ENCODE measurements at places on chromosomes 11 and 22.

- no peak for DNase-seq
Observed at GRCh38 chr11:1682225-1682905, 14.6 kb upstream of the KRTAP5-6 start.

- DNase-seq: no peak
Observed at GRCh38 chr11:9008011-9008550, 4.3 kb upstream of the NRIP3 start.

DNA sequence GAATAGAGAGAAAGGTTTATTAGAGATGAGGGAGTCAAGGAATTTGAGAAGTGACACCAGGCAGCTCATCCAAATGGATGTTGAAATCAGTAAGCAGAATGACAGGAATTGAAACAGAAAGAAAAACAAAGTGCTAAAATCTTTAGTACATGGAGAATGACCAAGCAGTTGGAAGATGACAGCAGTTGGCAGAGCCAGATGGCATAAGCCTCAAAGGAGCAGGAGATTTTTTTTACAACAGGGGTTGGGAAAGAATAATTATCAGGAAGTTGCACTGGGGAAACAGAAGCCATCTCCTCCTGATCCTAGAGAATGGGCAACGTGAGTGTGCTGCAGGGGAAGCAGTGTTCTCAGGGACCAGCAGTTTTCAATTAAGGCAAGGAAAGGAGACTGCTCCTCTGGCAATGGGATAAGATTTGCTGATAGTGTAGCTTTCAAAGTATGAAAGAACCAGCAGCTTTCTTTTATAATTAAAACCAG, 28.9 kb downstream of the RAB39A start:
- no peak for DNase-seq

GRCh38 chr11:3000032-3000961, 8.2 kb upstream of the NAP1L4 start:
- DNase-seq: peak; percentile 21

- no peak for DNase-seq
Observed at GRCh38 chr11:116595305-116595880, 177.4 kb downstream of the BUD13 start.

DNA sequence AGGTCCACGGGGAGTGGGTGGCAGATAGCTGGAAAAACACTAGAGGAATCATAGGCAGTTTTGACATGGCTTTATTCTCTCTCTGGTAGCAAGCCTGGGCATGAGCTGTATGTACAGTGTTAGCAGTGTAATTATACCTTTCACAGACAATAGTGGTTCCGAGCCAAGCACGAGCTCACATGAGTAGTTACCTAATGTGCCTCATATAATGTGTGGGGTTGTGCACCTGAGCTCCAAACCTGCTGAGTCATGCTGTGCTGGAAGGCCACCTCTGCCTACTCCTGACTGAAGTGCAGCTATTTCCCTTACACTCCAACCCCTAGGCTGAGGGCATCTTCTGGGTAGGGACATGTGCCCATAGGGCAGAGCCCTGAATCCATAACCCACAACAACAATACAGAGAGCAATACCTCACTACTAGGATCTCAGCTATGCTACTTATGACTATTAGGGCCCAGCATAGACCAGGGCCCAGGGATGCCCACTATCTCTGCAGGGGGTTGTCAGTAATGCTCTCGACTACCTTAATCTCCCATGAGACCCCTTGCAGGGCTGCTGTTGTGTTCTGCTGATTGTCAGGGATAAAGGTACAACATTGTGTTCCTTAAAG, 432.1 kb downstream of the DYNC2H1 start:
- no peak for DNase-seq

GRCh38 chr11:65204646-65205601, 23.2 kb downstream of the CAPN1 start:
- DNase-seq: peak; percentile 89

DNA sequence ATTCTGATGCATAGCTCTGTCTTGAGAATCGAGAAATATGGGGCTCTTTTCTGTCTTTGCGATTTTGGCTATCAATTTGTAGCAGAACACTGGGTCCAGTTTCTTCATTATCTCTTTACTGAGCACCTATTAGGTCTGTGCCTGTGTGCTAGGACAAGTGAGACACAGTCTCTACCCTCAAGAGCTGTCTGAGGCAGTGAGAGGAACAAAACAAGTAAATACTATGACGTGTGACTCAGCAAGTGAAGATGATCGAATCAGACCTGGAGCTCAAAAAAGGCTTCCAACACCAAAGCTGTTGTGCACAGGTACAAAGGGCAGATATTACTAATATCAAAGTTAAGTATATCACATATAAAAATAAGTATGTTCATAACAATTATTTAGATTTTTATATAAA, 52.4 kb downstream of the LGR4 start:
- DNase-seq: no peak

GRCh38 chr22:39185601-39186012, 33.1 kb upstream of the CBX7 start:
- no peak for DNase-seq
